Neural crest cell (in vitro differentiated cells): ENCODE measurements at places on chromosomes 3 and 15. TPM values are rescaled to one million over a fixed set of nuclear protein-coding genes. Genes with fewer than 3 reads are reported as not detected.

Gene GP5
- 0.09 TPM in 1 of 2 replicates, not detected in the other for total RNA-seq

Gene GOLGA6B
- total RNA-seq: not detected in 2 replicates

GRCh38 chr15:59420108-59420507 is 17.9 kb upstream of the FAM81A start:
- DNase-seq: no peak

- no peak for DNase-seq
Measured at GRCh38 chr15:36484038-36484778, 95.2 kb upstream of the CDIN1 start.
